ENCODE measurements at places on chromosomes 5 and 9.

DNA sequence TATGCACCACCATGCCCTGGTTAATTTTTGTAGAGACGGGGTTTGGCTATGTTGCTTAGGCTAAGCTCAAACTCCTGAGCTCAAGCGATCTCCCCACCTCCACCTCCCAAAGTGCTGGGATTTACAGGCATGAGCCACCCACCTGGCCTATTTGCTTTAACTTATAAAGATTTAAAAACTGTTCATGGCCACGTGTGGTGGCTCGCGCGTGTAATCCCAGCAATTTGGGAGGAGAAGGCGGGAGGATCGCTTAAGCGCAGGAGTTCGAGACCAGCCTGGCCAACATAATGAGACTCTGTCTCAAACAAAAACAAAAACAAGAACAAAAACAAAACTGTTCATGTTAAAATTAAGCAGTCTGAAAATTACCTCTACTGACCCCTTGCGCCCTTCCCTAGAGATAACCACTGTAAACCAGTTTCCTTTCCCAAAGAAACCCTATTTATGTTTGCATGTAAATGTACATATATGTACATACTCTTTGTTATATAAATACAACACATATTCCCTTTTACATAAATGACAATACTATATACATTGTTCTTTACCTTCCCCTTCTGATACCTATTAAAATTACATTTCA is 1.5 kb downstream of the AK6 start:
- no peak for DNase-seq

- no peak for DNase-seq
These were observed 614 bp upstream of the CPLANE1 start for GRCh38 chr5:37249815-37250164.

- no peak for DNase-seq
These were observed 128.0 kb upstream of the EPB41L4A start for GRCh38 chr5:112546946-112547592.

DNA sequence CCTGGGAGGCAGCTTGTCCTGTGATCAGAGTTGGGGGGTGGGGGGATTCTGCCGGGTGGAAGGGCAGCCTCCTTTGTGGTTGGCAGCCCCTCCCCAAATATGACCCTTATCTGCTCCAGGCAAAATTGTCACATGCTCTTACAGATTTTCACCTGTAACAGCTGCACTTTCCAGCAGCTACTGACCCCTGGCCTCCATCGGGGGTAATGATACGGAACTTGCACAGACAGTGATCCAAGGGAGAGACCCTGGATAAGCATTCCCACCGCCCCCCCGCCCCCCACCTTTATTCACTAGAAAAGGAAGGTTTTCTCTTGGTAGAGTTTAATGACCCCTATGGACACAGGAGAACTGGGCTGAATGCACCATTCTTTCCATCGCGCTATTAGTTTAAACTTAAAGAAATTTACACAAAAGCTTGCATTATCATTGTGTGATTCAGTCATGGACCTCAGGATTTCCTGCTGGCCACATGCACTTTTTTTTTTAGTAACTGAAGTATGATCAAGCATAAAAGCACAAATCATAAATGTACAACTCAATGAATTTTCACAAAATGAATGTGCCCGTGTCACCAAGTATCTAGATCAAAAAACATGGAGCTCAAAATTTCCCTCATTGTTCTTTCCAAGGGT is 10.7 kb upstream of the ZBTB34 start:
- no peak for DNase-seq
